ENCODE measurements at places on chromosomes 12 and 14. TPM values are rescaled to one million over a fixed set of nuclear protein-coding genes. Genes with fewer than 3 reads are reported as not detected.

- no peak for DNase-seq
These were observed 3.8 kb downstream of the TRAF3 start for GRCh38 chr14:102781063-102781462.

DNA sequence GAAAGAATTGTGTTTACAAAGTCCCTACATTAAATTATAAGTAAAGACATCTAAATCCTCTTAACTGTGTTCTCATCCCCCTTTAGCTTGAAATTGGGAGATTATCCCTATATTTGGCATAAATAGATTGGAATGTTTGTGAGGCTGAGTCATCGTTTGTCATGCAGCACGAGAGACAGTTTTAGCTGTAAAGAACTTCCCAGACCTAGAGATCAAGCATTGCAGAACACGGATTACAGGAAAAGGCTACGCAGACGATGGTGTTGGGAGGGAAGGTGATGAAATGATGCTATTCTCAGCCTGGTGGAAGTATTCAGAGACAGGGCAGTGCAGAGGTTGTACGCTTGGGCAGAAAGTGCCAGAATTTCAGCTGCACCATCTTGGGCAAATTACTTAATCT lies 93.8 kb downstream of the PTPRB start:
- DNase-seq, result no peak

GRCh38 chr14:41986083-41986645 lies 379.5 kb downstream of the LRFN5 start:
- no peak for DNase-seq

DNA sequence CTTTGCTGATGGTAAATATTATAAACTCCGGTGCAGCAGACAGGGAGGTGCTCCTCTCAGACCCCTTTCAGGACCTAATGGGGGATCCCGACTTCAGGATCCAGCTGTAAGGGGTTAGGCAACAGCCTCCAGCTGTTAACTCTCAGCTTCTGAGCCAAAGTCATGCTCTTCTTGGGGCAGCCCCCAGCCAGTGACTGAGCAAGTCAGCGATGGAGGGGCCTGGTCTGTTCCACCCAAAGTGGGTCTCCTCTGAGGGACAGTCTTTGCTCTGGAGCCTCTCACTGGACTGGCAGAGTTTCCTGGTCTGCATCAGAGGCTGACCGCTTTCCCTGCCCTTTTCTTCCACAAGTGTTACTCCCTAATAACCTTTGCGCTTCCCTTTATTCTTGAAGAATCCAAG lies 184.2 kb upstream of the DIO3 start:
- DNase-seq, result no peak

DNA sequence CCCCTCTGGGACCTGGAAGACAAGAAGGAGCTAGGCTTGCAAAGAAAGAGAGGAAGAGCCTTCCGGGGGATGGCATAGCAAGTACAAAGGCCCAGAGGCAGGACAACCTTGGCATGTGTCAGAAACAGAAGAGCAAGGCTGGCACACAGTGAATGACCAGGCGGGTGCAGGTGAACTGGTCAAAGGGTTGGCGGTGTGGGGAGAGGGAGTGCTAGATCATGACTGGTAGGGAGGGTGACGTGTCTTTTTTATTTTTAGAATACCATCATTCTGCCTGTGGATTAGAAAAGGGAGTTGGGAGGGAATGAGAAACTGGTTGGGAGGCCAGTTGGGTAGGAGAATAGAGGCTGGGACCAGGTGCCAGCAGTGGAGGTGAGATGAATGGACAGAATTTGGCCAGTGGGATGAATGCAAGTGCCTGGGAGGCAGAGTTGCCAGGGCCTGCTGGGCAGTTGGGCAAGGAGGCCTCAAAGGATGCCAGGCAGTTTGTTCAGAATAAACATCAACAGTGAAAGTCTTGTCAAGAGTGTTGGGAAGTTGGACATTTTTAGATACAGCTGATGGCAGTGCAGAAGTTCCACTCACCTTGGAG lies 168.3 kb downstream of the CACNA1C start:
- no peak for DNase-seq

DNA sequence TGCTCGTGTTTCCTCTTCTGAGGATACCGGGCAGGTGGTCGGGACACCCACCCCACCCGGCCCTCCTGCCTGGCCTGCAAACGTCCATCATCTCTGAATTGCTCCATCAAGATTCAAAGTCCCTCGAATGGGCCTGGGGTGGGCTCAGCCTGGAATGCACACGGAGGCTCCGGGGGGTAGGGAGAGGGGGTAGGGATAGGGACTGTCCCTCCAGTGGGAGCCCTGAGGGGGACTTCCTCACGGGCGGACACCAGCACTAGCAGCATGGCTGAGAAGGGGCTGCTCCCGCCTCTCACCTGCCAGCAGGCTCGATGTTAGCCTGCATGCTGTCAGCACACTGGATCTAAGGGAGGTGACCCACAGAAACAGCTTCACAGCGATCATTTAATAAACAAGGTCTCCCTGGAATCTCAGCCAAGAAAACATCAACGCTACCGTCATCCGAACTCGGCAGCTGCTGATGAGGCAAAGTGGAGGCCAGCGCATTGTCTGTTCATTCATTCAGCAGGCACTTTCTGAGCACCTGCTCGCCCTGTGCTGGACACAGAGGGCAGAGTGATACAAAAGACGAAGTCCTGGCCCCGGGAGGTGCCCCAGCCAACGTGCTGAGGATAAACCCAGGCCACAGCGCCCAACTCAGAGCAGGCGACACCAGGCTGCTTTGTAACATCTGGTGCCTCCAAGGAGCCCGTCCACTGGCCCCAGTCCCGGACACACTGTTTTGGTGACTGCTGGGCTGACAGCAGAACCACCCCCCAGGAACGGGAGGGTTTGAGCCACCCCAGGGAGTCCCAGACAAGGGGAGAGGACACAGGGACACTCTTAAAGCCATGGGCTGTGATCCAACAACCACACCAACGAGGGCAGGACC lies 6.3 kb downstream of the TMEM179 start:
- DNase-seq, result peak; percentile 24

- peak; percentile 59 for DNase-seq
These were observed 35.5 kb upstream of the TSPAN9 start for GRCh38 chr12:3041558-3042164.

DNA sequence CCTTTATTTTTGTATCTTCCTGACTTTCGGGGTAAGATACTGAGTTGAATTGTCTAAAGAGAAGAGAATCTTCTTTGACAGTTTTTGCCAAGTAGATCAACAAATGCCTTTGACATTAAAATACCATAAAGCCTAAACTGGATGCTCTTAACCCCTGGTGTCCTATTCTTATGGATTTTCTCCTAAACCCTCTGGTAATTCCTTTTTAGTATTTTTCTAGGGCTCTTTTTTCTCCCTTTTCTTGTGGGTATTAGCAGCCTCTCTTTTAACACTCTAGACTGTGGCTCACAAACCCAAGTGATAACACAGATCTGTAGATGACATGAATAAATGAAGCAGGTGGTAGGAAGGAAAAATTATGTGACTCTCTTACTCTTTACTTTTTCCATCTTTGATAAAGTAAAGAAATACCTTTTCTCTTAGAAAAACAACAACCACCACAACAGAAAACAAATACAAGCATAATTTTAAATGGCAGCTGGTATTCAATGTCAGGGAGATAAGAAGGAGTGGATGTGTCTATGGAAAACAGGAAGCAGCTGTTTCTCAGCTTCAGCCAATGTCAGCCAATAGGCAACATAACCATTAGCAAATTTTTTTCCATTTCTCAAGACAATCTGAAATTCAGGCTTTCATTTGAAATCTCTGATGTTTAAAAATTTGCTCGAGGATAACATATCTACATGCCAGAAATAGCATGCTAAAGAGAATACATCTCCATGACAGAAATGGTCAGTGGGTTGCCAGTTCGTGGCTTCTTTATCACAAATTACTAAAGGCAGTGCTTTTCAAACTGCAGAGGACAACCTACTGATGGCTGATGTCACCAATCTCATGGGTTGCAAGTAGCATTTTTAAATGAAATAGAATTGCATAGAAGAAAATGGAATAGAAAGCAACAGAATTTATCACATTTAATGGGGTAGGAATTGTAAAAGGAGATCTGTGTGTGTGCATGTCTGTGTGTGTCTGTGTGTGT lies 123.1 kb upstream of the KRR1 start:
- no peak for DNase-seq

DNA sequence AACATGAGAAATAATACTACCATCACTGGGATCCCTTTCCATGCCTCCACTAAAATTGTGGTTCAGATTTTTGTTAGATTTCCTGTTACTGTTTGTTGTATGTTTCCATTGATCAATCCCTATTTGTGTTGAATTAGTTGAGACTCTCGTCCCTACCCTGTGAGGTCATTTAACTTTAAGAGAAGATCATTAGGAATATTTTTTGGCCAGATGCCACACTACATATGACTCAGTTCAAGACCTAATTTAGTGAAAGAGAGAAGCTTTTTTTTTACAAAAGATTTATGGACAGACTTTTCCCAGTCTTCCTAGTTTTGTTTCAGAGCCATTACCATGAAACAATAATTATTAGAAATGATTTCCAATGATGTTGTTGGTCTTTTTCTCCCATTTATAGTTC lies 35.5 kb downstream of the CPSF6 start:
- no peak for DNase-seq

- DNase-seq, result peak; percentile 42
These were observed 13.7 kb upstream of the VPS37B start for GRCh38 chr12:122909442-122910288.

GRCh38 chr12:89173096-89173495 lies 179.2 kb downstream of the DUSP6 start:
- DNase-seq, result no peak

GRCh38 chr12:8913702-8914032 lies 642 bp upstream of the PHC1 start:
- no peak for DNase-seq

GRCh38 chr12:105740970-105741725 lies 397.6 kb downstream of the NUAK1 start:
- peak; percentile 76 for DNase-seq

- DNase-seq, result no peak
These were observed 288.2 kb upstream of the TMPO start for GRCh38 chr12:98227162-98227561.

DNA sequence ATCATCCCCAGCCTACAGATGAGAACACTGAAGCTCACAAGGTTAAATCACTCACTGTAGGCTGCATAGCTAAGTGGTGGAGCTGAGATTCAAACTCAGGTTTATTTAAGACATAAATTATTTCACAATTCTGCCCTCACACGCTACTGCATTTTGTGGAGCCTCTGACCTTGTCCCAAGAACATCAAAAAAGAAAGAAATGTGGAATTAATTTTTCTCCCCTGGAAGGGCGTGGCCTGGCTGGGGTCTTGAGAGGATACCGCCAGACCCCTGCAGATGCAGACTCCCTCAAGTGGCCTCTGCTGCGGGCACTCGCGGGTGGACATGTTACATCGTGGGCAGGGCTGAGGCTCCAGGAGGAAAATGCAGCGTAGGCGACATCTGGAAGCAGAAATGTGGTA lies 40.6 kb downstream of the LTBP2 start:
- peak; percentile 59 for DNase-seq

DNA sequence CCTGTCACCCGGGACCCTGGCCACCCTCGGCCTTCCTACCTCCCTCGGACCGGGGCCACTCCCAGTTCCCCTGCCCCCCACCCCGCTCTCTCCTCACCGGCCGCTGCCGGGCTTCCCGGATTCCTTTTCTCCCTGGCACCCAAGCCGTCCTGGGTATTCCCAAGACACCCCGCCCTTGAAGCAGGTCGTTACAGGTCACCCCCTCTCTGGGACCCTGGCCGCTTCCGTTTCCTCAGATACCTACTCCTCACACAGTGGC lies 493 bp downstream of the NUMB start:
- DNase-seq, result no peak

DNA sequence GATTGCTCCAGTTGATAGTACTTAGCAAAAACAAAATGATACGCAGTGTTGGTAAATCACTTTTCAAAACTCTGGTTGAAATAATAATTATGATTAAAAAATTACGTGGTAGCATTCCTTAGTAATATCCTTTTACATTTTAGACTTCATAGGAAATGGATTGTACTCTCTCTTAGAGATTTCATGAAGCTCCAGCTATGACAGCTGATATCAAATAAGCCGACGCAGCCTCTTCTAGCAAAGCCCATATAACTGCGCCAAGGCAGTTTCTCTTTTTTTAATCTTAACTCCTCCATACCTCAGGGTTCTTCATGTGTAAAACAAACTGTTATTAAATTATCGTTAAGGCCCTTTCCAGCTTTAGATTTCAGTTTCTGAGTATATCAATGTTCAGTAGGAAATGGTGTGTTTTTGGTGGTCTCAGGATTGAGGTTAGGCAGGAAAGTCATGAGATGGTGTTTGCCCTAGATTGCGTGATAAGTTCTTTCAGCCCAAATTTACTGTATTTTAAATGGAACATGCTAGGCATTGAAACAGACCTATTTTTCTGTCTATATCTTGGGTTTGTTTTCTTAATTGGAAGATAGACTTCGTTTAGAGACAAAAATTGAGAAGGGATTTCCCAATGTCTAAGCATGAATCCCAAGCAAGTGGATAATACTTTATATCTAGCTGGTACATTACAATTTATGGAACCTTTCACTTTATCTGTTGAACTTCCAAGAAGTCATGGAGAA lies 902 bp upstream of the CFL2 start:
- DNase-seq, result no peak

- no peak for DNase-seq
These were observed 28.5 kb upstream of the PNMA1 start for GRCh38 chr14:73742520-73743238.

DNA sequence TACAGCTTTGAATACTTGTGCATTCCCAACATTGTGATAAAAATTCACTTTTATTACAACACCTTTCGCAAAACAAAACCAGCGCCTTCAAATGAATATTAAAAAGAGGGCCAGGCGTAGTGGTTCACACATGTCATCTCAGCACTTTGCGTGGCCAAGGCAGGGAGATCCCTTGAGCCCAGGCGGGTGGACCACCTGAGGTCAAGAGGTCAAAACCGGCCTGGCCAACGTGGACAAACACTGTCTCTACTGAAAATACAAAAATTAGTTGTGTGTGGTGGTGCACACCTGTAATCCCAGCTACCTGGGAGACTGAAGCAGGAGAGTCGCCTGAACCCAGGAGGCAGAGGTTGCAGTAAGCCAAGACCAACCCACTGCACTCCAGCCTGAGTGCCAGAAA lies 42.8 kb downstream of the HNRNPC start:
- DNase-seq, result no peak

- DNase-seq, result no peak
These were observed 116.1 kb upstream of the ATF7IP start for GRCh38 chr12:14249368-14249767.

Gene NUBPL
- total RNA-seq, result 18.5 TPM

Gene PPP4R4
- total RNA-seq, result 0.29 TPM

Gene GLS2
- 0.35 TPM for total RNA-seq

Gene DEPDC4
- 0.53 TPM for total RNA-seq

Gene AQP2
- 0.09 TPM for total RNA-seq

Gene RILPL2
- 3.7 TPM for total RNA-seq

Gene PTPRB
- total RNA-seq, result 50.4 TPM

Gene GALNT6
- total RNA-seq, result 4.4 TPM

Gene RND1
- total RNA-seq, result 0.56 TPM

Gene SLC7A8
- 16.2 TPM for total RNA-seq

Gene C1R
- total RNA-seq, result 331 TPM

Gene CBLN3
- 2.2 TPM for total RNA-seq

Gene C3AR1
- 22.0 TPM for total RNA-seq

Gene UNC79
- 0.21 TPM for total RNA-seq

Gene PYM1
- 16.0 TPM for total RNA-seq

Gene SUOX
- total RNA-seq, result 20.3 TPM

Gene GCH1
- 5.5 TPM for total RNA-seq

Gene TMEM233
- 0.84 TPM for total RNA-seq

Data from left cardiac atrium (tissue), 4 donors.